Endodermal cell (in vitro differentiated cells): ENCODE measurements at places on chromosomes 5 and 9. TPM values are rescaled to one million over a fixed set of nuclear protein-coding genes. Genes with fewer than 3 reads are reported as not detected.

DNA sequence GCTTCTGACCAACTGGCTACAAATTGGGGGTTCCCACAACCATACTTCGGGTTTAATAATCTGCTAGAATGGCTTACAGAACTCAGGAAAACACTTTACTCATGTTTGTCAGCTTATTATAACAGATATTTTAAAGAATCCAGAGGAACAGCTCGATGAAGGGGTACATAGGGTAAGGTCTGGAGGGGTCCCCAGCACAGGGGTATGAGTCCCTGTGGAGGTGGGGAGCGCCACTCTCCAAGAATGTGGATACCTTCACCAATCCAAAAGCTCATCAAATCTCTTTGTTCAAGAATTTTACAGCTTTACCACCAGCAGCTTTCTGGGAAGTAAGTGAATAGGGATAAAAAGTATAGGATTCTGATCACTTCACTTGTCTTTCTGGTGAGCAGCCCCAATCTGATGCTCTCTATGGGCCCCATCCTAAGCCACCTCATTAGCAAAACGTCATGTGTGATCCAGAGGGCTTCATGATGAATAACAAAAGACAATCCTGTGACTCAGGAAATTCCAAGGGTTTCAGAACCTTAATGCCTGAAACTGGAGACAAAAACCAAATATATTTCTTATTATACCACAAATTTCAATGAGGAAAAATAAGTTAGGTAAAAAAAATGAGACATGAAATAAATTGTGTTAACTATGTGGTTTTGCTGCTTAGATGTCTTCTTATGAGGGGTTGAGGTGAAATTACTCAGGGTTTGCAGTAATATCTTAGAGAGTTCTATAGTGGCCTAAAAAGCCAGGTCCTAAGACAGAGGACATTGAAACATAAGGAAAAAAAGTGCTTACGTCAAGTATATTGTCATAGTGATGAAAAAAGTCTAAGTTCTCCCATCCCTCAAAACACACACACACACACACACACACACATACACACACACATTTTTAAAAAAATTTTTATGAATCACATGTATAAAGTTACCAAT lies 290.5 kb downstream of the ANXA1 start:
- peak; percentile 68 for DNase-seq

- DNase-seq, result no peak
Observed at GRCh38 chr5:33032271-33033070, 321.4 kb downstream of the NPR3 start.

- DNase-seq, result no peak
Observed at GRCh38 chr9:99079542-99079941, 25.4 kb upstream of the TGFBR1 start.

DNA sequence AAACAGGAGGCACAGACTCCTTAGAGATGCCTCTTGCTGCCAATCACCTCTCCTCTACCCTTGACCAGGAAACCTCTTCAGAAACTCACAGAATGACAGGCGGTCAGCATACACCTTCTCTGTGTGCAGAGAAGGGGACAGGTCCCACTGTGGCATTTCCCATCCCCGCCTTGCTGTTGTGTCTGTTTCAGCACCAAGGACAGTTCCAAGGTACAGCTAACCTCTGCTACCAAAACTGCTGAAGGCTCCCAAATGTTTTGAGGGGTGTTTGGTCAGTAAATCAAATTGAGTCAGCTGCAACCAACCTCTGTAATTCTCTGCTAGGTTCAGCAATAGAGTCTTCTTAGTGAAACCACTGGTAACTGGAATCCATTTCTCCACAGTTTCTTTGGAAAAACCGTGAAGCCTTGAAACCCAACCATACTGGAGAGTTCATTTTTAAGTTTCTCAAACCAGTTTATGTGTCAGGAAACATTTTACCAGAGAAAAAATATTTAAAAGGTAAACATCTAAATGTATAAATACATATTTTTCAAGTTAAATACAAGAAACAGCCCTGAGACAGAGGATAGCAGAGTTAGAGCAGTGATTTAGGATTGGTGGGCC lies 122.0 kb downstream of the DRD1 start:
- DNase-seq, result peak; percentile 90

DNA sequence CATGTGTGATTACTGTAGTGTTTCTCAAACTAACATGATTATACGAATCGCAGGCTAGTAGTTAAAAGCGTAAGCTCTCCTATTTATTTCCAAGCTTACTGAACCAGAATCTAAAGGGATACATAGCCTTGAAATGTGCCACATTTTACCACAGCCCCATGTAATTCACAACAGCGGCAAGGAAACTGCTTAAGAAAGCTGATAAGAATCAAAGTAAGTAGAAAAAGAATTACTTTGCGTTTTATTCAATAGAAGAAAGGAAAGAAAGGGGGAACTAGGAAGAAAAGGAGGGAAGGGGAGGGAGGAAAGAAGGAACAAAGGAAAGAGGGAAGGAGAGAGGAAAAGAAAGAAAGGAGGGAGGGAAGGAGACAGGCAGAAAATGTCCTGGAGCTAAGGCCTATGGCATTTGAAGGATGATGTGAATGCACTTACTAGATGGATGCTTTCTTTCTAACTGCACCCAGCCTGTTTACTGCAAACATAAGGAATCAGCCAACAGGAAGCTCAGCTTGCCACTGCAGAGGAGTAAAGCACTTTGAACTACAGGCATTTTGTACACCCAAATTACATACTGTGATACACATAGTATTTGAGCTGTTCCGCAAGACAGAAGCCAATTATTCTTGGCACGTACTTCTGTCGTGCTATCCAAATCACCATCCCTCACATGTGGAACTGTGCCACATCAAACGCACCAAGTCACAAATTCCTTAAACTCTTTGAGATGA lies 521.7 kb downstream of the RAB3C start:
- DNase-seq, result no peak

- DNase-seq, result no peak
Observed at GRCh38 chr5:148466236-148466580, 82.5 kb downstream of the FBXO38 start.

DNA sequence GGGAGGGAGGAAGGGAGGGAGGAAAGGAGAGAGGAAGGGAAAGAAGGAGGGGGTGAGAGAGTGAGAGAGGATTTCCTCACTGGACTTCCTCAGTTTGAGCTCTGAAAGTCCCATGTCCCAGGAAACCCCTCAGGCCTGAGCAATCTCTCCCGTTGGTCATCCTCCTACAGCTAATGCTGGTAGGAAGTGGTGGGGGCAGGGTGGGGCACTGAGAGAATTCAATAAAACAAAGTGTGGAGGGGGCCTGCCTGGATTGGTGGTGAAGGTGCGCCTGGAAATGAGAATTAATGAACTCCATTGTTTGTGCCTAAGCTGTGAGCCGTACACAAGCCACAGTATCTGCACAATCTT lies 195.0 kb downstream of the RGS3 start:
- no peak for DNase-seq

Gene ANKRD18A
- 5.0 to 10.2 TPM (median 5.3 TPM) in 3 replicates for total RNA-seq

Gene SERF1A
- total RNA-seq, result 9.5 and 11.1 TPM in 2 replicates

Gene INSL6
- total RNA-seq, result not detected in 3 replicates
